ENCODE measurements at places on chromosomes 3 and 15.

DNA sequence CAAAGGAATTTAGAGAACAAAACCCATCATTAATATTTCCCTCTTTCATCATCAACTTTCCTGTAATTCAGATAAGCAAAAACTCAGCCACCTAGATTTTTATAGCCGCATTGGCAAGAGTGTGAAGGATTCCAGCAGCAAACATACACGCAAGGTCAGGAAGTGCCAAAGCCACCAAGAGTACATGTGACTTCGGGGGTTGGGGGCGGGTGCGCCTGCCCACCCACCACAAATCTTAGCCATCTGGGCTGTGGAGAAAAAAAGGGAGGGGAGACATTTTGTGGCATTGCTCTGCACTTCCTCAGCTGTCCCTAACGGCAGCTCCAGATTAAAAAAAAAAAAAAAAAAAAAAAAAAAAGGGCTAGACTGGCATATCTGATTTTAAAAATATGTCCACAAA, 148.4 kb downstream of the TNIK start:
- no peak for DNase-seq

DNA sequence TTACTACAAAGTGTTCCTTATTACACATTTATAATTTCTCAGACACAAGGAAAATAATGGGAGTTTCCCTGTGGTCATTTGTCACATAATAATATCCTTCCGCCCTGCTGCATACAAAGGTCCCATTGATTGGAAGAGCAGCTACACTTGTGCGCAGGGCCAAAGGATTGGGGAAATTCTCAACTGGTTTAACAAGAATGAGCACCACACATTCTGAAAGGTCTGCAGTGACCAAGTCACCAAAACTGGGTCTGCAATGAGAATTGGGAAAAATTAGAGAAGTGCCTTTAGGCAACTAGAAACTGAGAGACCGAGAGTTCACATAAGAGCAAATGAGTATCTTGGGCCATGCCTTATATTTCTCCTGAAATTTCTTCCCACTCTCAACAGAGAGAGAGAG, 98.2 kb upstream of the NR2F2 start:
- DNase-seq: no peak

DNA sequence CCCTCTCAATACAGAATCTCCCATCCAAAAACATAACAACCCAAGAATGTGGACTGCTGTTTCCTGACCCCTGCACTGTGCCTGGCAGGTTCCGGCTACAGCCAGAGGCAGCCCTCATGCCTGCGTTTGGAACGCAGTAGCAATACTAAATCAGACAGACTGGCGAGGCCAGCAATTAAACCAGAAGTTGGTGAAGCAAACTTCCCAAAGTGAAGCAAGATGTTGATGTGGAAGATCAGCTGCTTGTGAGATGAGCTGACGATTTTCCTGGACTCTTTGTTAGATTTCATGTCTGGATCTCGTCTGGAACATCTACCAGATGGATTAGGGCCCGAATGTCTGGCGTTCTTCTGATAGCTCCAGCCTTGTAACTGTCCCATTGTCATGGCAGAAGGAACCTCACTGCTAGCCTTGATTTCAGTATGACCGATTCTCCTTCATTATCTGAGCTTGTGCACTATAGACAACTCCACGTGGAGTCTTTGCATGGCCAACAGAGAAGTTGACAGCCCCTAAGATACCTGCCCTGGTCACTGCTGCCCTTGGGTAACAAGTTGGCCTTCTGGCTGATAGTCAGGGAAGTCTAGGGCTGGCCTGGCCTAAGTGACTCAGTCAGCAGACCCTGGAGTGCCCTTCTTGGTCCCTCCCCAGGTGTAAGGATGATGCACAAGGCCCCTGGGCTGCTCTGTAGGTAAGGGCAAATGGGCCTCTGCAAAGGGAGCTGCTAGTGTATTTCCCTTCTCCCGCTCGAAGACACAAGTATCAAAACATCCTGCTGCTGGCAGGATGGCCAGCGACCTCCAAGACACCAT, 126.5 kb downstream of the ADAMTS17 start:
- no peak for DNase-seq

DNA sequence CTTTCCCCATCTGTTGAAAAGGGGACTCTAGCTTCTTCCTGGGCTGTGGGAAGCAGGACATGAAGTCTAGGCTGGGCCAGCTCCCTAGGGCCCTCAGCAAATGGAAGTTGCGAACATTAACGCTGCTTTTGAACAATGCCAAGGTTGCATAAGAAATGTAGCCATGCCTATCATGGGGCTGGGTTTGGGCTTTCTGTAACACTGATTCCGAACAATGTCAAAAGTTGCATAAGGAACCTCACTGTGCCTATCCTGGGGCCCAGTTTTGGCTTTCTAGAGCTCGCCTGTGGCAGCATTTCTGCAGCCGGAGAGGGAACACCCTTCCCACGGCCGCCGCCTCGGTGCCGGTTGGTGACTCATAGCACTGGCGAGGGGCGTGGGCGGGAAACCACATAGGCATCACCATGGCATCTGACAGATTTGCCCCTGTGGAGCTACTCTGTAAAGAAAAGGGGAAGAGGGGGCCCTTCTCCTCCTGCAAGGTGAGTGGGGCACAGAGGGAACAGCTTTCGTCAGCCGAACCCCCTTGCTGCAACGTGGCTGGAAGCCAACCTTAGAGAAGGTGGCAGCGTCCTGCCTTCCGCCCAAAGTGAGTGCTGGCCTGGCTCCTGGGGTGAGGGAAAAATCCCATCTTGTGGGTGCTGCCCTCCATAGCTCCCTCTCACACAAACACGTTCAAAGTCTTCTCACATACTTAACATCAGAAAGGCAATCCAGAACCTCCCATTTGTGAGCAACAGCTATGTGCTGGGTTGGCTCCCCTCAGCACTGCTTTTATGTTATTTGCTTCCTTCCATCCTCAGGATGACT, 46.6 kb upstream of the ATP2B2 start:
- peak; percentile 56 for DNase-seq

DNA sequence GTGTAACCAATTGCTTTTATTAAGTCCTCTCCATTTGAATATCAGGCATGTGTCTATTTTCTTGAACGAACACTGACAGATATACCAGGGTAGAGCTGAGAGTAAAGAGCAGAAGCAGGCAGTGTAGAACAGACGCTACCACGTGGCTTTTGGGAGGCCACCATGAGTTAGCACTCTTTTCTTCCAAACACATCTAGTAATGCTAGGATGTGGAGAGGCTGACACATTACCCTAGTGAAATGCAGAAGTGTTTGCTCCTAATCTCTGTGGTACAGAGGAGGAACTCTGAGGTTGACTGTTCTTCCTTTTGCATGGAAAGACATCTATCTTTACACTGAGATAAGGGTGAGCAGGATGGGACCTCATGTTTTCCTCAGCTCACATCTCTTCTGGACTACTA, 216.3 kb downstream of the SATB1 start:
- DNase-seq: no peak

DNA sequence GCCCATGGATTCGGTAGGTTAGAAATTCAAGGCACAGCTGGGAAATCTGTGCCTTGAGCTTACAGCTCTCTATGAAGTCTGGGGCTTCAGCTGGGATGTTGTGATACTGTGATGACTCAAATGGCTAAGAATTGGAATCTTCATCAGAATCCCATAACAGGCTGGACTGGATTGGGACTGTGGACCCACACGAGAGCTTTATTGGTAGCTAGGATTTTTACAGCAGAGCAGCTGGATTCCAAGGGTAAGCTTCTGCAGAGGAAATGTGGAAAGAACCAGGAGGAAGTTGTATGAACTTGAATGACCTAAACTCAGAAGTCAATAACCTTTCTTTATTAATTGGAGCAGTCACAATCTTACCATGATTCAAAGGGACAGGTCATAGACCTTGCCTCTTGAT, 1187.1 kb downstream of the ROBO1 start:
- no peak for DNase-seq

- no peak for DNase-seq
These were observed 130.9 kb downstream of the IL1RAP start for GRCh38 chr3:190644766-190645165.

- DNase-seq: no peak
These were observed 18.4 kb upstream of the KLF13 start for GRCh38 chr15:31308185-31308639.

Measured in CD4-positive, alpha-beta memory T cell (primary cell).